Fibroblast of skin of left quadriceps (primary cell): ENCODE measurements at places on chromosomes 11 and 22.

DNA sequence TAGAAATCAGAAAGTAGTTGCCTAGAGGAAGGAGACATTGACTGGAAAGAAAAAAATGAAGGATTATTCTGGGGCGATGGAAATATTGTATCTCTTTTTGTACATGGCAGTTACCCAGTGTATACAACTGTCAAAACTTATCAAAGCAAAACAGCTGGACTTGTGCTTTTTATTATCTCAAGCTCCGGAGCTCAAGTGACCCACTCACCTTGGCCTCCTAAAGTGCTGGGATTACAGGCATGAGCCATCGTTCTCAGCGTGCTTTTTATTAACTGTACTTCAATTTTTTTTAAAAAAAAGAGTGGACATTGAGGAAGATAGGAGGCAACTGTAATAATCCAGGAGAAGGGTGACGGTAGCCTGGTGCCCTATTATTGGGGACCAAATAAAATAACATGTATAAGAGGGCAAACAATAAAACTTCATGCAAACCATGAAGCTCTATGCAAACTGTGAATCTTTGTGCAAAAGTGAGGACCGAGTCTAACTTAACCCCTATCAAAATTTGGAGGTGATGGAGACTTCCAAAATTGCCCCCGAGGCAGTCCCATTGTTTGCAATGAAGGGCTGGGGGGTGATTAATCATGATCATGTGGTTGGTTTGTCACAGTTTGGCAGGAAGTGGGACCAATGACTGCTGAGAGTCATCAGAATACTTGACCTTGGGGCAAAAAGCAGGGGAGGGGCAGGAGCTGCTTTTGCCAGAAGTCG, 23.5 kb downstream of the FZD4 start:
- DNase-seq = no peak

GRCh38 chr22:50252082-50253045, 1.3 kb upstream of the HDAC10 start:
- no peak for DNase-seq

GRCh38 chr11:121099885-121100284, 1.2 kb upstream of the TECTA start:
- no peak for DNase-seq

- peak; percentile 2 for DNase-seq
Observed at GRCh38 chr11:116037861-116038260, 533.6 kb upstream of the CADM1 start.

- DNase-seq = no peak
Observed at GRCh38 chr11:11022125-11022730, 164.4 kb upstream of the ZBED5 start.

- no peak for DNase-seq
Observed at GRCh38 chr11:58003591-58003990, 20.1 kb upstream of the OR9Q1 start.

DNA sequence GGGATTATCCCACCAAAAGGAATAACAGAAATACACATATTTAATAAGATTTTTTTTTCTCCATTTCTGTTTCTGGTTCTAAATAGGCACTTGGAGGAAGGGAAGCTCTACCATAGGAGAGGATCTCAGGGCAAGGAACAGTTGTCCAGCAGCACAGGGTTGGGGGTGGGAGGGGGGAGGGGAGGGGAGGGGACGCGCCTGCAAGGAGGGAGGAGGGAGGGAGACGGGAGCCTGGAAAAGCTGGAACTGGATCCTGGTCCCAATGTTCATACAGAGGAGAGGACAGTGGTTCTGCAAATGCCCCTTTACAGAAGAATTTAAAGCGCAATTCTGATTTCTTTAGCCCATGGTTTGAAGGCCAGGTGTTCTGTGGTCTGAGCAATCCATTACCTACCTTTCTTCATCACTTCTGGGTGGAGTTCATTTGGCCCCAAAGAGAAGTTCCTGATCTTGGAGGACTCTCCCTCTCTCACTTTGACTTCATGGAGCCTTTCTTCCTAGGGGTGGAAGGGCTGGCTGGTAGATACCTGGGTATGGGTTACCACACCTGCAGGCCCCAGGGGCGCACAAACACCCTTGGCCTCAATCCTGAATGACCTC, 348.9 kb upstream of the NCAM1 start:
- no peak for DNase-seq

DNA sequence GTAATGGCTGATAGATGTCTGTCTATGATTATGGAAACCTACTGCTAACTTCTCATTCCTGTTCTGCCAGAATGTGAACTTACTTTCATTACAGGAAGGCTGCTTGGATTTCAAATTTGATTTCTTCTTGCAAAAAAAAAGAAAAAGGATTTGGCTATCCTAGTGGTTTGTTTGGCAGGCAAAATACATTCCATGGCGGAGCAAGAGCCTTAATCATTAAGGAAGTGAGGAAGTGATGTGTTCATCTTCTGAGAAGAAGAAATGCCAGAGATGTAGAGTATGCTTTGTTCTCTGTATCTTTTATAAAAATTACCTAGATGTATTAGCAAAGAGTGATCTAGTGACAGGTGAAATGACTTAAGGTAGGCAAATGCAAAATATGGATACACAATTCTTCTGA, 356.3 kb downstream of the SOX6 start:
- peak; percentile 74 for DNase-seq

DNA sequence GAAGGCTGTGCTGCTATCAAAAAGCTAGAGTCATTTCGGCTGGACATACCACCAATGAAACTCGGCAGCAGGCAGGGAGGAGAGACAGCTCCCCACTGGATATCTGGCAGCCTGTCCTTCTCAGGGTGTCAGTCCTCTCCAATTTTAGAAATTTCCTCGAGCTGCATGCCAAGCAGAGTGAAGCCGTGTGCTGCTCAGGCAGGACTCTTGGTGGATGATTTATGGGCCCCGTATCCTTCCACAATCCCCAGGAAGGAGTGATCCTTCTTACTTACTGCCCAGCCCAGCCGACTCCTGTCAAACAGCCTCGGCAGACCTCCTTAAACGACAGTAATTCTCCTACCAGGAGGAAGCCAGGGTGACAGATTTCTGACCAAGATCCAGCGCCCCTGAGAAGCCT, 410.4 kb downstream of the TENM4 start:
- DNase-seq = no peak

- DNase-seq = no peak
Observed at GRCh38 chr11:5283086-5283485, 13.3 kb upstream of the HBE1 start.

- no peak for DNase-seq
Observed at GRCh38 chr22:30087611-30088010, 7.3 kb downstream of the HORMAD2 start.

GRCh38 chr11:3914805-3915204, 59.3 kb downstream of the STIM1 start:
- no peak for DNase-seq

DNA sequence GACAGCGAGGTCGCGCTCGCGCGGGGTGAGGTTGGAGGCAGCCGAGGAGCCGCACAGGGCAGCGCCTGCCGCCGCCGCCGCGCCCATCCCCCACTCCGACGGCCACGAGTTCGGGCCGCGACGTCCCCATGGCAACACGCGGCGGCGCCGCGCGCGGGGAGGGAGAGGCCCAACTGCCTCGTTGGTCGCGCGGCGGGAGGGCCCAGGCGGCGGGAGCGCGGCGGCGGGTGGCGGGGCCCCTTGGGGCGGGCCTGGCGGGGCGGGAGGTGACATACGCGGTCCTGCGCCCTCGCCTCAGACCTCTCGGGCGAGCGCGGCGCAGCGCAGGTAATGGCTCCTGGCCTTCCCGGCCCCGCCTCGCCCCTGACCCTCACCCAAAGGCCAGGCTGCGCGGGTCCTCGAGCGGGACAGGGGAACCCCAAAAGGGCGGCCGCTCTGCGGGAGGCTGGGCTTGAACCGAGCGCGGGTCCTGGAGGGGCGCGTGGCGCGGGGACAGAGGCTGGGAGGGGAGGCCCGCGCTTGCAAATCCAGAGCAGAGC, at the start of gene DEUP1:
Gene DEUP1 (plus strand): TSS at position 297 of the 539 bp plus-strand sequence. CDS start 1,518 bp downstream, outside the sequence.
- peak; percentile 4 for DNase-seq

DNA sequence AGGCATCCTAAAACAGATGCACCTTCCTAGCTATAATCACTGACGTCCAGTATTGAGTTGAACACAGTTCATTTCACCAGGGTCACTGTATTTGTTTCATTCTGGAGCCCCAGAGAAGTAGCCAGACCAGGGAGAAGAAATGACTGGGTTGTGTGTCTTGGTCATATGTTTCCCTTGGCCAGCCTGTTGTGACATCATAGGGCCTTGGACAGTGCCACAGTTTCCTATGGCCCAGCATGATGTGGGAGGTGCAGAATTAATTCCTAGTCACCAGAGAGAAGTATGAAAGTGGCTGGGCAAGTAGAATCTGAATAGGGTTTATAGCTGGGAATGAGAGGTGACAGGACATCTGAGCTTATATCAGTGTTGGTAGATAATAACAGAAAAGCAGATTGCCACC, 84.0 kb upstream of the ZBED5 start:
- DNase-seq = no peak

DNA sequence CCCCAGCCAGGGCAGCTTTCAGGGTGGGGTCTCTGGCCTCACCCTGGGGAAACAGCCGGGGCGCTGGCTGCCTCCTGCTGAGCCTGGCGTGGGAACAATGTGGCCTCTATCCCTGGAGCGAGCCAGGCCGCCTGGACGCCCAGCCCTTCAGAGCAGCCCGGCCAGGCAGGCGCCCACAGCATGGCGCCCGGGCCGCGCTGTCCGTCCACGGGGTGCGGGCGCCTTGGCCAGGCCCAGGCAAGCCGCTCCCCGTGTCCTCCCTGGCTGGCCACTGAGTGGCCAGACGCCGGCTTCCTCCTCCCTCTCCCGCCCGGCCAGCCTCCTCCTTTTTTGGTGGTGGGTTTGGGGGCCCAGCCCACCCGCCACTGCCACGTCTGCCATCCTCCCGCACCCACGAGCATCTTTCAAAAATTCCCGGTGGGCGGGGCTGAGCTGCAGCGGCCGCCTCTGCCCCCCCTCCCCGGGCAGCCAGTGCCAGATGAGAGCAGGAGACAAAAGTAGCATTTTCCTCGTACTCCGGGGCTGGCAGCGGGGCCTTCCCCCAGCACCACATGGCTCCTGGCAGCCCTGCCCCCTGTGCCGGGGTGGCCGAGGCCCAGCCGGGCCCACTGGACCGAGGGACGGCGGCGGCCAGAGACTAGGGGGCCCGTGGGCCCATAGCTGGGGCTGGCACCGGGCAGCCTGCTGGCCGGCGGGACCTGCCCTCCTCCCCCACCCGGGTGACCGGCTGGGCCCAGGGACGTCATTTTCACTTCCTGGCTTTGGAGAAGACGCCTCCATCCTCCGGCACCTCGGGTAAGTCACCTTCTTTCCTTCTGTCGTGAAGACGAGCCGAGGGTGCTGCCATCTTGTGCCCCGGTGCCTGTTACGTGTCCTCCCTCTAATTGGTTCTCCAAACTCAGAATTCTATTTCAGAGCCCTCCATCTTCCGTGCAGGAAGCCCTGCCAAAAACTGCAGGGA, 70.2 kb upstream of the PPARA start:
- DNase-seq = no peak

GRCh38 chr11:32819187-32819586, 10.5 kb upstream of the PRRG4 start:
- no peak for DNase-seq

DNA sequence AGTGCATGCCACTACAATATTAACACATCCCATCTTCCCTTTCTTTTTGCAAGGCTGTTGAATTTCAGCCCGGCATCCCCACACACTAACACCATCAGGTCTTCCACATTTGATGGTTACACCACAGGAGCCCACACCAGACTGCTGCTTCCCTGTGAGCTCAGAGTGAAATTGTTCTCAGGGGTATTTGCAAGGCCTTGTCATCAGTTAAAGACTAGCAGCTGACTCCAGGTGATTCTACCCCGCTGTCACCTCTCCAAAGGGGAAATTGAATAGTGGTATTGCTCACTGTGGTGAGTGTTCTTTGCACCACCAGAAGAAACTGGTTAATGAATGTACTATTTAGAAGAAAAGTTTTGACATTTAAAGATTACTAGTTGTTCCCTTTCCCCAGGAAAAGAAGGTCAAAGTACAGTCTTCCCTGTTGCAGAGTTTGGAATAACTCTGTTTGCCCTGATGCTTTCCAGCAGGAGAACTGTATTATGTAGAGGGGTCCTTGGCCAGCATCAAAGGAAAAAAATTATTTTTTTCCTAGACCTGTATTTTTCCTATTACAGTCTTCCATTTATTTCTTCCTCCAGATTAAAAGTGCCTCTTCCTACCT, 41.9 kb downstream of the BID start:
- DNase-seq = no peak

DNA sequence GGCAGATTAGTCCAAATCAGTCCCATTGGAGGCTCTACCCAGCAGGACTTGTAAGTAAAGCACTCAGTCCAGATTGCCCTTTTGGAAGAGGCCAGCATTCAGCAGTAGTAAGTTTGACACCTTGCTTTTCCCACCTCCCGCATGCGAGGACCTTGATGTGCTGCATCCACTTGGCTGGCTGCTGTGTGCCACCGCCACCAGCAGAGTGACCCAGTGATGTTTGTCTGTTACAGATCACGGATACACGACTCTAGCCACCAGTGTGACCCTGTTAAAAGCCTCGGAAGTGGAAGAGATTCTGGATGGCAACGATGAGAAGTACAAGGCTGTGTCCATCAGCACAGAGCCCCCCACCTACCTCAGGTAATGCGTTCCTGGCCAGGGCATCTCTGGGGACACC, 6.6 kb downstream of the SMARCB1 start:
- DNase-seq = no peak
